ENCODE measurements at places on chromosomes 3 and 15.

DNA sequence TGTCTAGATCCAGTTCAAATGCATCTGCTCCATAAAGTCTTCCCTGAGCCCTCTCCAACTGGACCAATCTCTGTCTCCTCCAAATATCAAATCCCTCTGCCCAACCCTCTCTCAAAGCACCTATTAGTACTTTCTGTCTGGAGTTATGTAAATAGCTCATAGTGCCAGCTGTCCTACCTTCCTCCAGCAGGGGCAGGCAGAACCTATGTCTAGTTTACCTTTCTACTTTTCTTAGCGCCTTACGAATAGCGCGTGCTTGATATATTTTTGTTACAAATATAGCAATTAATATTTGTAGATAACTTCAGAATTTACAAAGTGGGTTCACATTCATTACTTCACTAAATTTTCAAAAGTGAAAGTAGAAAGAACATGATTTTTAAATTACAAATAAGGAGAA, 14.0 kb upstream of the CCDC80 start:
- no peak for DNase-seq

DNA sequence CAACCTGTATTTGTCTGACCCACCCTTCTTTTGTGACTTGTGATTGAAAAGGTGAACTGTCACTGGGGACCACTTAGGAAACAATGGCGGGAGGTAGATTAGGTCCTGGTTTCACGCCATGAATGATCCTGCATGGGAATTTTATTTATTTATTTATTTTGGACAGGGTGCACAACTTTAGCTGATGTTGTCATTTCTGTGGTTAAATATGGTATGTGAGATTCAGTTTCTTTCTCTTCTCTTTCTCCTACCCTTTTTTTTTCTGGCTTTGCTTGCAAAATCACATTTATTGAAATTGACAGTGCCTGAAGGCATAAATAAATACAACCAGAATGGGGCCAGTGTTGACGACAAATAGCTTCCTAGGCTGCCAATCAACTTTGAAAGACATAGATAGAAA, 18.0 kb upstream of the HTR3E start:
- DNase-seq = no peak

- DNase-seq = no peak
These were observed 9.0 kb upstream of the KLF13 start for GRCh38 chr15:31317421-31318327.

GRCh38 chr3:100730524-100730923, 21.2 kb downstream of the TFG start:
- no peak for DNase-seq

DNA sequence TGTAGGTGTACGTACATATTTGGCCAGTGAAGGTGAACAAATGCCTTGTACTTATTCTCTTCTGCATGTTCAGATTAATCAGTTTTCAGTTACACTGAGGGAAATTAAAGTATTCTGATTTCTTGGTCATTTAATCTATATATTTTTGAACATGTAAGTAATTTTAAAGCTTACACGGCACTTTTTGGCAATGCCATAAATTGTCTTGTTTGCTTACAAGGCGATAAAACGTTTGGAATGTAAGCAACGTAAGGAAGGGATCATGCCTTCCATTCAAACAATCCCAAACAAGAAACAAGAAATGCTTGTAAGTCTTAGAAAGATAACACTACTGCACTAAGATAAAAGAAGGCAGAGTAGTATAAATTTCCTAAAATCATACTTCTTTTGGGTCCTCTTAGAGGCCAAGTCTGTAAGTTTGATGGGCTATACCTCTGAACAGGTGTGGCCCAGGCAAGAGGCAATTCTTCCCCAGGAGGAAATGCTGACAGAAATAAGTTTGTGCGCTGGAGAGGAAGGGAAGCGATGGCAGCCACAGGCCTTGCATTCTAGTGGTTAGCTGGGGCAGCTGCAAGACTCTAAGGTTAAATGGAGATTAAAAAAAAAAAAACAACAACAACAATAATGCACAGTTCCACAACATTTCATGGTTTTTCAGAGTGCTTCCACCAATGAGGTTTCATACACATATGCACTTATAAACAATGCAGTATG, 73.8 kb downstream of the GOLIM4 start:
- no peak for DNase-seq

Data from stimulated activated naive CD4-positive, alpha-beta T cell (primary cell).